ENCODE measurements at places on chromosomes 2 and 18.

DNA sequence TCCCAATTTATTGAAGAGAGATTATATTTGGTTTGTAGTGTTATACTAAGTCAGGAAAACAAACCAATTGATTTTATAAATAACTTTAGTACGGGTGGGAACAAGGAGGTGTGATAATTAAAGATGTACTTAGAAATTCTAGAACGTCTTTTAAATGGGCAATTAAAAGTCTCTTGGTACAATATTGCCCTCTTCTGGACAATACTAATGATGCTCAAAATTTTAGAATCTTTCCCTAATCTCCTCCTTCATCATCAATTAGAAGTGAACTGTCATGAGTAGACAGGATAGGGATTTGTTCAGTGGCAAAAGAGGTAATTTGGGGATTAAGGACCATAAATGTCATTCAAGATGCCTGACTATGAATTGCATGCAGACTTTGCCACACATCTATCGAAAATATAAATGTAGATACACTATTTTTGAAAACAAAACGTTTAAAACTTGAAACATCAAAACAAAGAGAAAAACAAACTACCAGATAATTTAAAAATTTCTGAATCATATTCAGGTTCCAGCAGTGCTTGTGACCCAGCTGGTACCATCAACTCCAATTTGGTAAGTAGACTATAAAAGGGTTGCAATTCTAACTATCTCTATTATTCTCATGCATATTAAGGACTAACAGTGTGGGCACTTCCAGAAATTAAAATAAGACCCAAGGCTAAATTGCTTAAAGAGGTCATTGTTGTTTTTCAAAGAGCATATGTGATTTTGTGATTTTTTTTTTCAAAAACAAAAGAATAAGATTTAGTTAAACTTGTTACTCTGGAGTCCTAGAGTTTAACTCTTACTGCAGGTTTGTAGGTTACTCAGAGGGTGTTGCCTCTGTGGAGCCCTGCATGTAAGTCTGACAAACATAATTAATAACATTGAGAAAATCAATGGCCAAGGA, 123.5 kb downstream of the LAMA3 start:
- DNase-seq = no peak

DNA sequence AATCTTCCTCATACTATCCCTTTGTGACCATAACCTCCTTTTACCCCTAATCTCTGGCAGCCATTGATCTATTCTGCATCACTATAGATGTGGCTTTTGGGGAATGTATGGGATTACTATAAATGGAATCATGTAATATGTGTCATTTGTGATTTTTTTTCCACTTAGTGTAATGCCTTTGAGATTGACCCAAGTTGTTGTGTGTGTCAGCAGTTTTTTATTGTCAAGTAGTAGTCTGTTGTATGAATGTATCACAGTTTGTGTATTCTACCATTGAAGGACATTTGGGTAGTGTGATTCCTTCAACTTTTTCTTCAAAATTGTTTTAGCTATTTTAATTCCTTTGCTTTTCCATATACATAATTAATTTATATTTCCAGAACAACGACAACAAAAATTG, 18.6 kb downstream of the VRK2 start:
- no peak for DNase-seq

DNA sequence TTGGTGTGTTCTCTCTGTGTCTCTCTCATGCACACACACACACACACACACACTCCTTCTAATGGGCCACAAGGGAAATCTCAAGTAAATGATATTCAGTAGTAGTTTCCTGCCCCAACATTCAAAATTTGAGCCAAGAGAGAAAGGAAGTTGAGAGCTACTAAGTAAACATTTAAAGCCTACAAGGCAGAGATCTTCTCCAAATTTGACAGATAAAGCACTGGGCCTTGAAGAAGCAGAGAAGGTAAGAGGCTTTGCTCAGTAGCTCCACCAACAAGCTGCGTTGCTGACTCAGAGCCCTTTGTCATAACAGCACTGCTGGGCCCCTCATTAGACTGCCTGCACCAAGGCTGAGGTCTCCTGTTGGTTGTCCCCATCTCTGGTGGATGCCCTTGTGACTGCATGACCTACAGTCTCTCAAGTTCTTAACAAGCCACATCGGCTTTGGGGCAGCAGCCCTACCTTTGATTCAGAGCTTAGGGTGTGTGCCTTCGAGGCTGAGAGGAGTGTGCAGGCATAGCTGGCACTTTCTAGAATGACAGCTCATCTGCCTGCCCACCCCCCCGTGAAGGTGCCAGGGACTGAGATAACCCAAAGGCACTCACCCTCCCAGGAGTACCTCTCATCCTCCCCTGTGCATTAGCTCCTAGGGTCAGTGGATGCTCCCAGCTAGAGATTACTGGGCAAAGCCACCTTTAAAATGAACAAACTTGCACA, 32.3 kb upstream of the NEB start:
- peak; percentile 3 for DNase-seq

GRCh38 chr18:33239298-33239697, 201.2 kb downstream of the CCDC178 start:
- DNase-seq = no peak

- DNase-seq = no peak
Measured at GRCh38 chr18:47863041-47863440, 67.4 kb downstream of the SMAD2 start.

DNA sequence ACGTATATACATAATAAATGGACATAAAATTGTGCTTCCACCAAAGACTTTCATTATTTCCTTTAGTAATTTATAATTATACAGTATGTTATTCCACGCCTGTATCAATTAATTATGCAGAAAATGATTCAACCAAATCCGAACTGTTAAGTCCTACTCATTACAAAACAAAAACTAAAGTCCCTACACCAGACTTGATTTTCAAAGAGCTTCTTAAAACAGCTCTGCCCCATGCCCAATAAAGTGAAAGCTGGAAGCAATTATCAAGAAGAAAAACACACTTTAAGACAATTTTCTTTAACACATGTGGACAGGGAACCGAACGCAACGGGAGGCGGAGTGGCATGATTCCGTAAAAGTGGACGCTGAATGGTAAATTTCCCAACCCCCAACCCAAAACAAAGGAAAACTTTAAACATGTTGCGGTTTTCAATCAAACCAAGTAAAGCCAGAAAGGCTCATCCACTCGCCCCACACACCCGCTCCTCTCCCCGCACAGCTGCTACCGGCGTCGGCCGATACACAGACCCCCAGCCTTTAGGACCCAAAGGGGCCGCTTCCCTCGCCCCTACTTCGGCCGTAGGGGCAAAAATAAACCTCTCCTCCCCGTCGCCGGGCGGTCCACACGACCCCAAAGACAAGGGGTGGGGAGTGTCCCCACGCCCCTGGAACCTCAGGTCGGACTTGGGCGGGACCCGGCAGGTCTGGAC, 705 bp downstream of the YES1 start:
- DNase-seq = peak; percentile 8

DNA sequence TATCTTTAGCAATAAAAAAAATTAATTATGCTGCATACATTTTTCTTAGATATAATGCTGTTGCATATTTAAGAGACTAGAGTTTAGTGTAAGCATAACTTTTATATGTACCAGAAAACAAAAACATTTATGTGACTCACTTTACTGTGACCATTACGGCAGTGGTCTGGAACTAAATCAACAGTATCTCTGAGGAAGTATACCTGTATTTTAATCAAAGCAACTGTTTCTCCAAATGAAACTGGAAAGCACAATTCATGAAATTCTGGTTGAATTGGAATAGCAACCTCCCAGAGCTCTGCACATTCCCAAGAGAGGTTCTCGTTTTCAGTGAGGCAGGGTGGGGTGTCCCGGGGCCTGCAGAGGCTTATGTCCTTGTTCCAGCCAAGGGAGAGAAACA, 112.2 kb upstream of the TACR1 start:
- DNase-seq = no peak

- DNase-seq = no peak
Measured at GRCh38 chr2:235486729-235487128, 7.1 kb upstream of the AGAP1 start.

DNA sequence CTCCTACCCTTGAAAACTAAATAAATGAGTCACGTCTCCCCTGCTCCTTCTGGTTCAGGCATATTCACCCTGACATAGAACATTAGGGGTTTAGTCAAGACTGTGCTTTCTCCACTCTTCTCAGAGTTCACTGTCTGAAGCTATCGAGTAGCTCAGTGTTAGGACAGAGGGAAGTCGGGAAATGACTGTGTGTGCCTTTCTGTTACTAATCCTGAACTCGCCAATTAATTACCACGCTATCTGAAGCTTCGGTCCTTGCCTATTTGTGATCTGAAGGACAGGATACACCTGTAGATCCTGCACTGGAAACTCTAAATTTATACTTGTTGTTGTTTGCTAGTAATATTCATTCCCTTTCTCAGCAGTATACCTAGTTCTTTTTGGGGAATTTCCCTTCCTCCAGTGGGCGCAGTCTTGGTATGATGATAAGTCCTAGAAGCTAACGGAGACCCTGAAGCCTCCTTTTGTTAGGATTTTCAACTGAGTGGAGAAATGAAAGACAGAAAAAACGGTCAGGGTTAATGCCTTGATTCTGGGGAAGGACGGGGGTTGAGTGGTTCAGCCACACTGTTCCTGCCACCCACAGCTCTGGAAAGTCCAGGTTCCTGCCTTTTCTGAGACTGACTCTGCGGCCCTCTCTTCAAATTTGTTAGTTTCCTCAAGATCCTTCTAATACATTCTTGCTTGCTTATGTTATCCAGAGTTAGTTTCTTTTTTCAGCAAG, 218.0 kb downstream of the DLGAP1 start:
- no peak for DNase-seq

DNA sequence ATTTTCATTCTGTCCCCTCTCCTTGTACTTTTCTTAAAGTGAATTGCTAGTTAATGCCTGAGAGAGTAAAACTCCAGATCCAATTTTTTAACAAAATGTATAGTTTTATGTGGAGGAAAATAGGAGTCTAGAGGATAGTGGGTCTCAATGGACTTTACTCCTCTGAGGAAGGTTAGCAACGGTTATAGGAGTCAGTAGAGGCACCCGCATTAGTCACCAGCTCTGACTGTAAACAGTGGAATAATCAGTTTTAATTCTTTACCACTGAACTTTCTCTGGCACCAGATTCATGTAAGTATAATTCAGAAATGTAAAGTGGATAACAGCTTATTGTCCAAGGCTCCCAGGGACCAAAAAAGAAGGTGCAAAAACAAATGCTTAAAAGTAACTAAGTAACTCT, 38.7 kb upstream of the HNMT start:
- no peak for DNase-seq

DNA sequence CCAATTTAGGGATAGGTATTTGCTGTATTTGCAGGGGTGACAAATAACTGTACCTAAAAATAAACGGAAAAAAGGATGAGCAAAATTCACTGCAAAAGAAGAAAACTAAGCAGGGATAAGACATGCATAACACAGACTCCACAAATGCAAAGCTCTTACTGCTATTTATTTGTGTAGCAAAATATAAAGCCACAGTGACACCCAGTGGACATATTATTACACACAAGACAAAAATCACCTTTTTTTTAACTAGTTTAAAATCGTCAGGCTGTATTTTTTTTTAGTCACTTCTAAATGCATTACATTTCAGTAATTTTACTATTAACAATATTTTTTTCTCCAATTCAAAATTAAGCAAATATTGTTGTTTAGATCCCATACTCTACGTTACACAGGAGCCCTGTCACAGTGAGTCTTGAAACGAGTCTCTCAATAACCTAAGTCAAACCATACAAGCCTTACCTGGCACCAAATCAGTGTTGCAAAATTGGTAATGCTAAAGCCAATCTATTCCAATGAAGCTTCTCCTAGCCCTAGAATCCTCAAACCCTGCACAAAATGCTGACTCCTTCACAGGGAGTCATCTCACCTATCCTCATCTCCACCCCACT, 23.7 kb downstream of the METTL4 start:
- peak; percentile 51 for DNase-seq

DNA sequence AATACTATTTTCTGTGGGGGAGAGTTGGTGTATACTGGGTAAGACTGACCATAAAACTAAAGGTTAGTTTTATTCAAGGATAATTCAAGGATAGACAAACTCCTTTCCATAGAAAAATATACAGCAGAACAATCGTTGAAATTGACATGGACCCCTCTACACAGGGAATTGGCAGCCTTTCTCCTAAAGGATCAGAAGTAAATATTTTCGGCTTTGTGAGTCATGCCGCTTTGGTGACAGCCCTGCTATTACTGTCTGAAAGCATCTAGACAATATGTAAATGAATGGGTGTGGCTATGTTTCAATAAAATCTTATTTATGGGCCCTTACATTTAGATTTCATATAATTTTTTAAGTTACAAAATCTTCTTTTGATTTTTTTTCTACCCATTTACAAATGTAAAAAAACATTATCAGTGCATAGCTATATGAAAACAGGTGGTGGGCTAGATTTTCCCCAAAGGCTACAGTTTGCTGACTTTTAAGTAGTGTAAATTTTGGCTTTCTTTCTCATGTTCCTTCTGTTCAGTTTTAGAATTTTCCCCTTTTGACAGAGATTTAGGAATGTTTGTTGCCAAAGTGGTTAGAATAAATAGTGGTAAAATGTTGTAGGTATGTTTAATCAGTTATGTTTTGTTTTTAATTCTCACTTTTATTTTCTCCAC, 270.6 kb downstream of the DCC start:
- DNase-seq = no peak

DNA sequence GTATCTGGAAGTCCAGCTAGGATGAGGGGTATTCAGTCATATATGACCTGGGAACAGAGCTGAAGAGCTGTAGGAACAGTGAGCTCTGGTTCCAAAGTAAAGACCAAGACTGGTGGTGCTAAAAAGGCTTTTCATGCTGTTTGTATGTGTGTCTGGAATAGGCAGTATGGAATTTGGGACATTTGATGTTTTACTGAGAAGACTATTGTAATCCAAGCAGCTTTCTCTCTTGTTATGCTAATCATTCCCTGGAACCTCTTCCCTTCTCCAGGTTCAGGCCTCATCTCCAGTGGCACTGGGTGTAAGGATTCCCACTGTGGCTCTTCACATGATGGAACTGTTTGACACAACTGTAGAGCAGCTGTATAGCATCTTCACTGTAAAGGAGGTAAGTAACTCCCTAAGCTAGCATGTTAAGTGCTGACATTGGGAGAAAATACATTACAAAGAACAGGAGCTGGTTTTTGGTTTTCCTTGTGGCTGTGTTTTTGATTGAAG, 23.3 kb downstream of the C2orf74 start:
- DNase-seq = no peak

DNA sequence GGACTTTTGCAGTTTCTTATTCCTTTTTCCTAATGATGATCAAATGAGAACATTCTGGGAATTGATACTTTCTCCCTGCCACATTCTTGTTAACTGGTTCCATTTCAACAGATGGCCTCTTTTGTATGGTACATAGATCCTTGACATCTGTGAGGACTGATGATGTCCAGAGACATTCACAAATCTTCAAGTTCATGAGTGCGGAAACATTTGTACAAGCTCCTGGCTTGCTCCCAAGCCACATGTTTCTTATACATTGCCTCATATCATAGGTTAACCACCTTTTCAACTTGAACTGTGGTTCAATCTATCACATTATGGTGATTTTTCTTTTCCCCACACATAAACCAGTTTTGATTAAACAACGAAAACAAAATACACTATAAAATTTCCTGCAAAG, 267.3 kb downstream of the CLIP4 start:
- DNase-seq = no peak

DNA sequence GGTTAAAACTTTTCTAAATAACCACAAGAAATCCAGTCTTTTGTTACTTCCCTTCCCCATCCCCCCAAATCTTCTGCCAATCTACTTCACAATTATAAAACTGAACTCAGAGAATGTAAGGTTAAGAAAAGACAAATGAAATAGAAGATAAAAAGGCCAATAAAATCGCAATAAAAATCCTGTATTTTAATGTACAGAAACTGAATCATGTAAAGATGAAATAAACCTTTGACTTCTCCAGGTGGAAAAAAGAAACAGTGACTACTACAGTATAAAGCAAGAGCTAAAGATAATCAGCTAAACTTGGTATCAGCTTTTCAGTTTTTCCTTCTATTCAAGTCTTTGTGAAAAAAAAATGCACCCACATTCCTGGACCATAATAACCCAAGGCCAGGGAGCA, 1.7 kb downstream of the SYT4 start:
- DNase-seq = no peak
